ENCODE measurements at places on chromosomes 1 and 21.

- DNase-seq, result no peak
These were observed 10.9 kb downstream of the GAS5 start for GRCh38 chr1:173856903-173857302.

GRCh38 chr1:53783056-53783455 lies 44.1 kb upstream of the GLIS1 start:
- peak; percentile 9 for DNase-seq

DNA sequence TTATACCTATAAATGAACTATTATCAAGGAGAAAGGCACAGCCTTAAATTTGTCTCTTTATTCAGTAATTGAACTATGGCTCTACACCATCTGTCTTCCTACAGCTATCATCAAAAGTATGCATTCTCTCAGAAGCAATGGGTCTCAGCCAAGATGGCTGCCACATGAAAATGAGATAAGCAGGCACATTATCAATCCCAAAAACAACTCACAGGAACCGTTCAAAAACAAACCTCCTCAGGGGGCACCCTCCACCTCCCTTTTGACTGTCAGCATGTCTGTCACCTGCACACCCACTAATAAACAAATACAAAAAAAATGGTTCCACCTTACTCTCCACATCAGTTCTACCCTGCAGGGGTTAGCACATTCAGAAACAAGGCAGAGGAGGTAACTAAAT lies 23.6 kb downstream of the KIAA0319L start:
- no peak for DNase-seq

DNA sequence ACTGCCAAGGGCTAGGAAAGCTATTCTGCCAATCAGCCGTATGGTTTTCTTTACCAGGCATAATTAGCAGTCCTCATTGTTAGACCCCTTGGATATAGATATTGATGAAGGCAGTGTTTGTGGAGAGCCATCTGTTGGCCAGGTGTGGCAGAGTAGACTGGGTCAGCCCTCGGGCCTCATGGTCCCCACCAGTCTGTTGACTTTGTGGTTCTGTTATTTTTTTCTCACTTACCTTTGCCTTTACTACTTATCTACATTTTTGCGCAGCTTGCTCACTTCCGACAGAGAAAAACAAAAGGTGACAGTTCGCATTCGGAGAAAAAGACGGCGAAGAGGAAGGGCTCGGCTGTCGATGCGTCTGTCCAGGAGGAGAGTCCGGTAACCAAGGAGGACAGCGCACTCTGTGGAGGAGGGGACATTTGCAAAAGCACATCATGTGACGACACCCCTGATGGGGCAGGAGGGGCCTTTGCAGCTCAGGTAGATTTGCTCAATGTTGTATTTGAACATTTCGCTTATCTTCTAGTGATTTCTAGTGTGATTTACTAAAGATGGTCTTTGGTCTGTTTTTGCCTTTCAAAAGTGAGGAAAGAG lies 2.3 kb downstream of the PCNT start:
- DNase-seq, result no peak

- no peak for DNase-seq
These were observed 110.6 kb upstream of the ADAR start for GRCh38 chr1:154718566-154718965.

DNA sequence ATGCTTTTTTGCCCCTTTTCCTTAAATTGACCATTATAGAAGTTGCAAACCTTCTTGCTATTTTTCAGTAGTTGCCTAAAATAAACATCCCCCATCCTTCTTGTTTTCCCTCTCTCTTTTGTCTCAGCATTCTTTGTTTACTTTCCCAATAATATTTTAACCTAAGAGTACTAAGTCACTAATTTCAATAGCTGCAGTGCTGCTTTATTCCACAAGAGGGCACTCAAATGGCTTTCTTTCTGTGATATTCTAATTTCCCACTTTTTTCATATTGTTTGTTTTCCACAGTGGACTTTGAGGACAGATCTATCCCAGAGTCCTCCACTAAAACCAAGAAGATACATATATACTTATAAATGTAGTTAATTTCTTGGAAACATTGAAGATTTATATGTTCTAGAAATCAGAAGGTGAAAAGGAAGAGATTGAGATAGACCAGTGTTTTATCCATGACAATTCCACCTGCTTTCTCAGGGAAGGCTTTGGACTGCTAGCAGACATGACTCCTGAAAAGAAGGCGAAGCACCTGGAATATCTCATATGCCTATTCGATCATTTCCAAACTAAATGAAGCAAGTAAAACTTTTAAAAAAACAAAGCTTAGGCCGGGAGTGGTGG lies 104.8 kb upstream of the GRIK1 start:
- no peak for DNase-seq

GRCh38 chr1:184162281-184162680 lies 110.8 kb downstream of the TSEN15 start:
- DNase-seq, result no peak

DNA sequence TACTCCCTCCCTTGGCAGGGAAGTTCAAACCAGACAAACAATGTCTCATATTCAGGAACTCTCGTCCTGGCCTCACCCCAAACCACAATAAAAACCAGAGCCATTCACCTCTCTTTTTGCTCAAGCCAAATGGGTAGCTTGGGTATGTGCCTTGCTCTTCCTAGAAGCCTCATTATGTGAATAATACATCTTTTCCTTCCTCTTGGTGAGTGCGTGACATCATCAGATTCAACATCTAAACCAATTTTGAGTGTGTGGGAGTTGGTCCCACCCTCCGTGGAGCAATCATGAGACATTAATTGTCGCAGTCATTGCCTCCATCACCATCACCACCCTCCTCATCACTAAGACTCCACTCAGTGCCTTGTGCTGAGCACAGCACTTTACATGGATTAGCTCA lies 482.9 kb downstream of the PTPRU start:
- DNase-seq, result no peak
